ENCODE measurements at places on chromosomes 13 and 19. TPM values are rescaled to one million over a fixed set of nuclear protein-coding genes. Genes with fewer than 3 reads are reported as not detected.

ZNF439 gene
- polyA plus RNA-seq = 21.7 TPM

VSIG10L gene
- 10.0 TPM for polyA plus RNA-seq

ZNF878 gene
- polyA plus RNA-seq = 1.6 TPM

KLHL1 gene
- polyA plus RNA-seq = 9.6 TPM

ZNF418 gene
- 23.9 TPM for polyA plus RNA-seq

ZNF610 gene
- 11.5 TPM for polyA plus RNA-seq

KCNJ14 gene
- polyA plus RNA-seq = 1.2 TPM

SLC7A9 gene
- polyA plus RNA-seq = 1.4 TPM

DZIP1 gene
- polyA plus RNA-seq = 130 TPM

MYO1F gene
- 10.2 TPM for polyA plus RNA-seq

FGF22 gene
- polyA plus RNA-seq = 2.2 TPM

IZUMO2 gene
- polyA plus RNA-seq = not detected

OXGR1 gene
- 1.3 TPM for polyA plus RNA-seq

PROZ gene
- 0.17 TPM for polyA plus RNA-seq

TINCR gene
- 5.1 TPM for polyA plus RNA-seq

MBD3L3 gene
- polyA plus RNA-seq = not detected

ANGPTL8 gene
- polyA plus RNA-seq = 2.3 TPM

TSHZ3 gene
- 38.7 TPM for polyA plus RNA-seq

DCT gene
- 0.41 TPM for polyA plus RNA-seq

MBD3L1 gene
- not detected for polyA plus RNA-seq

LENG9 gene
- polyA plus RNA-seq = 2.8 TPM

Measured in spinal cord (tissue), 10 donors.